ENCODE measurements at places on chromosomes 6 and 20.
A peak's percentile ranks its signal among the peaks of the same experiment; 100 is the strongest.

DNA sequence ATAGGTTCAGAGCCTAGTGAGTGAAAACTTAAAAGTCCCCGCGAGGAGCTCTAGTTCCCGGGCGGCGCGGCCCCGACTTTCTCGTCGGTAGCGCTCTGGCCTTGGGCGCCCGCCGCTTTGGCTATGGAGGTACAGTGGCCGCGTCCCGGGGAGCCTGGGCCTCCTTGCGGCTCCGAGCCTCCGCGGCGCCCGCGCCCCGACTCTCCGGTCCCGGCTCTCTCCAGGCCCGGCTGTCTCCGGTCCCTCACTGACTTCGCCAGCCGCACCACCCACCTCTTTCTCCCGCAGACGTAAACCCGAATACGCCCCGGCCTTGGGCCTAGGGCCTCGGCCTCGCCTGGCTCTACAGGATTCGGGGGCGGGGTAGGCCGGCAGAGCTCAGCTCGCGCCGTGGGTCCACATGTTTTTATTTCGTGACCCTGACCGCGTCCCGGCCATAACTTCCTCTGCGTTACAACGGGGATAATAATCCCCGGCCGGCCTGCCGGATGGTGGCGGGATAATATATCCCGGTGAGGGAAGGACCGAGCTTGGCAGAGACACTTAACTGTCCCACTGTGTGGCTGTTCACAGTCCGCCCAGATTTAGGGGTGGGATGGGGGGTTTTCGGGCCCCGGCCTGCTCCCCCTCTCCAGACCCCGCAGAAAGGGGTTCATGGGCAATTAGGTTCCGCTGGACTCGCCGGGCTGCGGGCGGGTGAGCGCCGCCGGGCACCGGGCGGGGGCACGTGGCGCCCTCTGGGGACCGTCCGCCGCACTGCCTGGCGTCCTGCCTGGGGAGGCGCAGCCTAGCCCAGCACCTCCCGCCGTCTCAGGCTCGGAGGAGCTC is 10.0 kb upstream of the TBX18 start:
- DNase-seq: no peak

- DNase-seq: no peak
Observed at GRCh38 chr6:39143238-39143930, 28.4 kb upstream of the SAYSD1 start.

DNA sequence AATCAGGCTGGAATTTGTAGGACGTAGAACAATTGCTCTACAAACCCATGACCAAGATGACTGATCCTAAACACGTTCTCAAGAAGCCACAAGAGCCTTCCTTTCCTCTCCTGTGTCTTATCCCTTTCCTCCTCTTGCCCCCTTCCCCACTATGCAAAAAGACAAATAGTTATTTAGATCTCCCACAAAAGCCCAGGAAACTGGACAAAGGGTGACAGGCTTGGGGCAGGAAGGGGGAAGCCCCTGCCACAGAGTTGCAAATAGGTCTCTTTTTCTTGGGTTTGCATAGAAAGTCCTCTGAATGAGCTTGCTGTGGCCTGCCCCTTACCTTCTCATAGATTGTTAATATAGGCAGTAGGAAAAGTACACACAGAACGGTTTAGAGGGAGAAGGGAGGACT is 377.1 kb upstream of the BTBD3 start:
- no peak for DNase-seq

DNA sequence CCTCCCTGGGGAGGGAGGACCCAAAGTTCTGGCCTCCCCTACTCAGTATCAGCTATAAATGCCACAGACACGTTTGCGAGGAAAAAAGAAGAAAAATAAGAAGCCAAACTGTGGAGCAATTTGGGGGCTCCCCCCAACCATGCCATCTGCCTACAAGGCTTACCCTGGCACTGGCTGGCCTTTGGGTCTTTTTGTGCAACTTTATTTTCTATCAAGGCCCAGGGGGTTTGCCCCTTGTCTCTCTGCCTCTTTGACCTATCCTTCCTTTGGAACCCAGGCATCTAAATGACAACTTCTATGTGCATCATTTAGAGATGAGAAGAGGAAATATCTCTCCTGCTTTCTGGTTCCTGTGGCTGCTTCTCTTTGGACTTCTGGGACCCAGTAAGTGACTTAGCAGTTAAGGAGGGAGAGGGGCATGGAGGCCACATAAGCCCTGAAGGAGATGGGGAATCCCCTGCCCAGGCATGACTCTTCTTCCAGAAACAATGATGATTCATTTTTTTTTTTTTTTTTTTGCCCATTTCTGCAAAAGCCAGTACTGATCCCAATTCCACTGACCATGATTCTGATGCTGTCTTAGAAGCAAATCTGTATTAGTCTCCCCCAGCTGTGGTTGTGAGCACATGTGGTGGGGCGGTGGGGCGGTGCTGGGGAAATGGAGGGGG is at the start of gene MUC22:
TSS of gene MUC22 (plus strand) at position 82 of the 668 bp plus-strand sequence. CDS start at position 315, 233 bp downstream.
- DNase-seq: no peak

- no peak for DNase-seq
Observed at GRCh38 chr6:36729161-36729524, 31.5 kb downstream of the RAB44 start.

- no peak for DNase-seq
Observed at GRCh38 chr20:34871966-34872621, 562 bp downstream of the GGT7 start.

- no peak for DNase-seq
Observed at GRCh38 chr20:22460231-22460630, 124.1 kb downstream of the FOXA2 start.

DNA sequence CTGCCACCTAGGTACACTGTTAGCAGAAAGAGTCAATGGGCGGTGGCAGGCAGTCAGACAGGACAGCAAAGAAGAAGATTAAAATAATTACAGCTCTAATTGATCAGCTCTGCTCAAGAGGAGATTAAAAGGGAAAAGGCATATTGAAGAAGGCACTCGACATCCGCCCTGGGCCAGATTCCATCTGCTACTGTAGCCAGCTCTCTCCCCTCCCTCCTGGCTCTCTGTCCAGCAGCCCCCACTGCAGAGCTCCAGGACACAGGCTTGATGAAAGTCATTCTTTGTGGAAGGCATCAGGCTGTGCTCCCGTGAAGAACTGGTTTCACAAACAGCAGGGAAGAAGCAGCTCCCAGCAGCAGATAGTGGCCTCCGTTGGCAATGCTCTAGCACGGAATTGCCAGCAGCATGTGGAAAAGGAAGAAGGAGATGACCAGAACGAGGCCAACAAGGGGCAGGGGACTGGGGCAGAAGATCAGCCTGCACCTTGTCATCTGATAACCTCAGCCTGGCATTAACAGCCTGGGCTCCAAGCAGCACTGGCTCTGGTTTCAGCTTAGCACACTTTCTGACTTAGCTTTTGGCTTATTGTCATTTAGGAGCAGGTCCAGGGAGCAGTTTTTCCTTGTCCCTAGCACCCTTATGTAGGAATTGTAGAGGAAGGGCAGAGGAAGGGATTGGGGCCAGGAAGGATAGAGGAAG is 465.9 kb downstream of the KIF16B start:
- DNase-seq: peak; percentile 6

DNA sequence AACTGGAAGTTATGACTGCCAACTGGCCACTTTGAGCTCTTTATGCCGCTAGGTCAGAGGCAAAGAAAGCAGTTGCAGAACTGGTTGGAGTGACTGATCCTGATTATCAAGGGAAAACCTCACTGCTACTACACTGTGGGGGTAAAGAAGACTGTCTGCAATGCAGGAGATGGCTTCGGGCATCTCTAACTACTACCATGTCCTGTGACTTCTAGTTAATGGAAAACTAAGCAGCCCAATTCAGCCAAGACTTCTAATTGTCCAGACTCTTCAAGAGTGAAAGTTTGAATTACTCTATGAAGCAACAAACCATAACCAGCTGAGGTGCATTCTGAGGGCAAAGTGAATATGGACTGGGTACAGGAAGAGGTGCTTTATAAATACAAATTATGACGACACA is 773.6 kb upstream of the SLC35B3 start:
- no peak for DNase-seq

DNA sequence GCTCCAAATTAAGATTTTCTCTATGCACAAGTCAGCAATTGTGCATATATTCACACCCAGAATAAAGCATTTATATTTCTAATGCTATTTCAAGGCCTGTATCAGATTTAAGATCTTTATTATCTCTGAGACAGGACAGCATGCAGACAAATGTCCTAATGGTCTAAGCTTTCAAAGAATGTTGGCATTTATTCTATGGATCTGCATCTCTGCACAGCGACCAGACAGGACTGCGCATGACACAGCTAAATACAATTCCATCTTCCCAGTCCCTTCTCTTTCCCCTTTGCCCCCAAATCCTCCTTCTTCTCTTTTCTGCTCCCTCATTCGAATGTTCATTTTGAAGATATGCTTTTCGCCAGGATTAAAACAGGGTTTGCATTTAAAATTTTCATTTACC is 478.5 kb downstream of the PKHD1 start:
- DNase-seq: no peak

DNA sequence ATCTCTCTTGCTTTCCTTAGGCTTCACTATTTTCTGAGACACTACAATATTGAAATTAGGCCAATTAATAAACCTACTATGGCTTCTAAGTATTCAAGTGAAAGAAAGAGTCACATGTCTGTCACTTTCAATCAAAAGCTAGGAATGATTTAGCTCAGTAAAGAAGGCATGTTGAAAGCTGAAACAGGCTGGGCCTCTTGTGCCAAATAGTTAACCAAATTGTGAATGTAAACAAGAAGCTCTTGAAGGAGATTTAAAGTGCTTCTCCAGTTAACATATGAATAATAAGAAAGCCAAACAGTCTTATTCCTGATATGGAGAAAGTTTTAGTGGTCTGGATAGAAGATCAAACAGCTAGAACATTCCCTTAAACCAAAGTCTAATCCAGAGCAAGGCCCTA is 236.3 kb downstream of the OTOR start:
- no peak for DNase-seq

DNA sequence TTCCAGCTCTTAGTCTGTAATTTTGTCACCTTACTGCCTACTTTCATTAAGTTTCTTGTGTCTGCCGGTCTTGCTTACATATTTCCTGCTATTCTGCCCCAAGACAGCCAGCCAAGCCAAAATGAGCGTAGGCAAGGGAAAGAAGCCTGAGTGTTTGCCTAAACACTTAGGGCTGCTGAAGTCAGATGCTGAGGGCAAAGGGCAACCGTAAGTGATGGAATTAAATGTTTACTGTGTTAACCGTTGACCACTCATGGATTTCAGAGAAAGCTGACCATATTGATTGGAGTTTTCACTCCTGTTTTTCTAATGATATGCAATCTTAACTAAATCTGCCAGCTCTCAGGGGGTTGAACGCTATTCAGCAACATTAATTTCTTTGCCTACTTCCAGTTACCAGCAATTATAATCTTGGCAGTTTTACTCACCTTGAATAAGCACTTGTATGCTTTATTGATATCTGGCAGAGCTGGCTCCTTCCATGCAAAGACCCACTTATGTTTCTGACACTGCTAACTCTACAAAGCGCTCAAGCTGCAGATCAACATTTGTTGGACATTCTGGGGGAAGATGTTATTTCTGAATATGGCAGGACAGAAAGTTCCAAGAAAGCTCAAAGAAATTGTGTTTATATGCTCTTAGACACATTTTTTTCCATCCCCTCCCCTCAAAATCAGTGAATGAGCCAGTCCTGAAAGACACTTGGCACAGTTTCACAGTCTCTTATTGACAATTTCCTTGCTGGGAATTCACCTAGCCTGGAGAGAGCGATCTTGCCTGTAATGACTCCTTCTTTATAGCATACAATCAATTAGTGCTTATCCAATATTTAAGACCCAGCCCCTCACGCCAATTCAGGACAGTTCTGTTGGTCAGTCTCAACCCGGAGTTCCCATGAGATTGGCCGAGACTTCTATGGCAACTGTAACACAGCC is 183.8 kb downstream of the PLCB1 start:
- DNase-seq: peak; percentile 34

GRCh38 chr6:4474810-4475209 is 301.4 kb upstream of the CDYL start:
- no peak for DNase-seq

DNA sequence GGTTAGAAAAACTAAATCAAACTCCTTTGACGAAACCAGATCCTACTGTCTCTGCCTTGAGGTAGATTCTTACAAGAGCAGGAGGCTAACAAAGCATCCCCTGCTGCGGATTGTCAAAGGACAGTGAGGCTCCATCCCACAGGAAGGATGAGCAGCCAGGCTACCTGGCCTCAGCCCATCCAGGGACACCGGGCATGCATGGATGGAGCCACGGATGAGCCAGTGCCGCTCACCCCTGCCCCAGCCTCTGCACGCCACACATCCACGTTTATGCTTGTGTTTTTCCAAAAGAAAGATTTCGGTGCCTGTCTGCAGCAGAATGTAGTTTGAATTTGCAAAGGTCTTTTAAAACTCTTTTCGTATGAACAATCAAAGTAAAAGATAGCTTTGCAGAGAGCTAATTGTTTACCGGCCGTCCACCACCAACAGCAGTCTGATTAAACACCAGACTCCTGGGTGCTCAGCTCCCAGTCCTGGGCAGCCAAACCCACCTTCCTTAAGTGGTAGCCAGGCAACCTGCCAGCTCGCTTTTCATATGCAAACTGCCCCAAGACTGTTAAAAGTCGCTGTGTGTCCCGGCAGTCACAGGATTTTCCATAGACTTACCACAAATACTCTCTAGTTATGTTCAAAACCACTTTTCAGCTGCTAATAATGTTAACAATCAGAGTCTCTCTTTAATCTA is 999 bp downstream of the THBS2 start:
- peak; percentile 90 for DNase-seq

DNA sequence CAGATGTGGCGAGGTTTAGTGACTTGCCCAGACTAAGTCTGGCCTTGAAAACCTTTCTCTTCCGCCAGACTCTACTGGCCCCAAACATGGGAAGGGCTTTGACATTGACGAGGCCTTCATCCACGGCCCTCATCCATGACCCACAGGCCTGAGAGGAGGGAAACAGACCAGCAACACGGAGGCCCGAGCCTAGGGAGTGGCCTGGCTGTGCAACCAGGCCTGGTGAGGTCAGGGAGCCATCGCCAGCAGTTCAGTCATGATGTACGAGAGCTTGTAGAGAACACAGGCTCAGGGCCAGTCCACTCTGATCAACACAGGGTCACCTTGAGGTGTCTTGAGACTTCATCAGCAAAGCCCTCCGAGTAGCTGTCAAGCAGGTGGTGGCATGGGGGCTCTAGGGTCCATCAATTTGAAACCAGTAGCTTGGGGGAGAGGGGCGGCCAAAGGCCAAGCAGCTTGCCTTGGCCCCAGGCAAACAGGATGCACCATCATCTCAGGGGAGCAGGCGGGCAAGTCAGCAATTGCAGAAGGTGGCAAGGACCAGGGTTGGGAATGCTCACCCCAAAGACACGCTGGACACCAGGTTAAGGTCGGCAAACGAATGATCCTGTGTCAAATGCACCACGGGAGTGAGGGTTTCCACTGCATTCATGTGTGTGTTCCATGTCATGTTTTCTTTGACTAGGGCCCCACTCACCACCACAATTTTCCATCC is 36.1 kb downstream of the GFOD1 start:
- DNase-seq: no peak

DNA sequence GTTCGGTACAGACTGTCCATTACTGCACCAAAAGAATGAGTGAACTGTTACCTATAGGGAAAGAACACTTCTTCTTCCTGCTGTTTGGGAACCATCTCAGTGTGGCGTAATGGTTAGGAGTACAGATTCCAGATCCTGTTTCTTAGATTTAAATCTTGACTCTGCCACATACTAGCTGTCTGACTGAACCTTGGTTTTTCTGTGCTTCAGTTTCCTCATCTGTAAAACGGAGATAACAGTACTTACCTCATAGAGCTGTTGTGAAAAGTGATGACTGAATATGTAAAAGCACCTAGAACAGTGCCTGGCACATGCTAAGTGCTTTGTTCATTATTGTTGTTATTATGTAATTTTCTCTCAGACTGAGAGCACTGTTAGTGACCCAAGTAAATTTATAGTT is 39.8 kb downstream of the STX11 start:
- no peak for DNase-seq

All from NCI-H1105 (cell line).